Anterior cingulate cortex (tissue), 58 donors: ENCODE measurements at places on chromosomes 13 and 19.
A peak's percentile ranks its signal among the peaks of the same experiment; 100 is the strongest.

DNA sequence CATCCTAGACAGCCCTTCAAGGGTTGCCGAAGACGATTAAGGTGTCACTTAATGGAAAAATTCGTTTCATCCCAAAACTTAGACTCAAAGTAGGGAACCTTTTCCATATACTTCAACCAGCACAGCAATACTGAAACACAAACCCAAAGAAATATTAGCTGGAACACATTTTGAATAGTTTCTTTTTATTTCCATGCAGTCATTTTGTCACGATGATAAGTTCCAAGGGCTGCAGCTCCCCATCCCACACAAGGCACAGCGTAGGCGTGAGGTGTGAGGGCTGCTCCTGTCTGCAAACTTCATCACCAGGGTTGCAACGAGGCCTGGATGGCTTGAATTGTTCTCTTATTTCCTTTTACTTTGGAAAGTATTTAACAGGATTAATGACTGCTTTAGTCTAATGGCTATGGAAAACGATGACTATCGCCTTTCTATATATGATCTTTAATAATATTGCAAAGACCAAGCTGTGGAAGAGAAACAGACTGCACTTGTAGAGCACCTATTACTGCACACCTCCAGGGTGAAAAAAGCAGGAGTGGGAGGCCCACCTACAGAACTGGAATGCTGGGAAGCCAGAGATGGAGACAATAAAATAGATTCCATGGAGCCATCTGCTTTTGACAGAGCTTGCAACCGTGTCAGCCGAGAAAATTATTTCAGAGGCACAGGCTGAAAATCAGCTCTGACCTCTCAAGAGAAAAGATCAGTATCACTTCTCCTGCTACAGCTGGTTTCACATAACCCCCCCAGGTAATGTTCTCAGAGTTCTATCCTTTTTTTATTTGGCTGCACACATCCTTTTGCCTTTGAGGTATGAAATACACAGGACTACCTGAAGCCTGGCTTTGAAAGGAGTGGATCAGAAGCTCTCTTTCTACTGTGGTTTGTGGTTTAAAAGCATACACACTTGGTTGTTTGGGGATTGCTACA, 274.5 kb upstream of the NBEA start:
- peak; percentile 11 for DNase-seq

DNA sequence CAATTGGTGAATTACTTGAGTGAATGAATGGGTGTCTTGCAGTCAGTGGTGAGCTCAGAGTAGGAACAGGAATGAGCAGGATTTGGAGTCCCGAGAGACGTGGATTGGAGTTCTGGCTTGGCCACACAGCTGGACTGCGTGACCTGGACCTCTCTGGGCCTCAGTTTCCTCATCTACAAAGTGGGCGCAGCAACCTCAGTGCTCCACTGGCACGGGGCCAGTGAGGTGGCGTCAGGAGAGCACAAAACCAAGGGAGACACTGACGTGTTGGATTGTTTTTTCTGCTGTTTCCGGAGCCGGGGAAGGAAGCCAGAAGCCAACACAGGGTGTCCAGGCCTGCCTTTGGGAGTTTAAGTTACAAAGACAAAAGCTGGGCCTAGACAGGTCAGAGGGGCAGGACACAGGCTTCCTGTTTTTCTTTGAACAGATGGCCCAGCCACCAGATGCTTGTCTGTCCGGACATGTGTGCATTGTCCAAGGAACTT, 6.5 kb upstream of the DOCK6 start:
- DNase-seq: no peak

GRCh38 chr13:28166257-28166656, 27.9 kb downstream of the PAN3 start:
- no peak for DNase-seq

GRCh38 chr19:2902590-2903218, 2.0 kb downstream of the ZNF57 start:
- no peak for DNase-seq
